Ecto neural progenitor cell (in vitro differentiated cells): ENCODE measurements at places on chromosomes 13 and 19.

DNA sequence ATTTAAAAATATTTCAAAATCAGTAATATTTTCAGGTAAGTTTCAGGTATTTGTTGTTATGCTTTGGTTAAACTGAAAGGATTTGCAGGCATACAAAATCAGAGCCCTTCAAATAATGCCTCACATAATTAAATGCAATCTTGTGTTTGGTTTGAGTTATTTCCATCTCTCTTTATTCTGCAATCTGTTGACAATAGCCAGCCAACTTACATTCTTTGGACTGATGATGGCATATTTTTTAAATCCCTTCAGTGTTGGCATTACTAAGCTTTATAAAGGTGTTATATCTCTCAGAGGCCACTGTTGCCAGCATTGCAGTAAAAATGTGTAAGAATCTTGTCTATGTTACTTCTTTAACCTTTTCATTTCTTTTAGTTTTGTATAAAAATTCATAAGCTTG is 257.2 kb upstream of the RFC3 start:
- DNase-seq: no peak

- DNase-seq: no peak
These were observed 35.8 kb upstream of the FLT1 start for GRCh38 chr13:28530729-28531076.

DNA sequence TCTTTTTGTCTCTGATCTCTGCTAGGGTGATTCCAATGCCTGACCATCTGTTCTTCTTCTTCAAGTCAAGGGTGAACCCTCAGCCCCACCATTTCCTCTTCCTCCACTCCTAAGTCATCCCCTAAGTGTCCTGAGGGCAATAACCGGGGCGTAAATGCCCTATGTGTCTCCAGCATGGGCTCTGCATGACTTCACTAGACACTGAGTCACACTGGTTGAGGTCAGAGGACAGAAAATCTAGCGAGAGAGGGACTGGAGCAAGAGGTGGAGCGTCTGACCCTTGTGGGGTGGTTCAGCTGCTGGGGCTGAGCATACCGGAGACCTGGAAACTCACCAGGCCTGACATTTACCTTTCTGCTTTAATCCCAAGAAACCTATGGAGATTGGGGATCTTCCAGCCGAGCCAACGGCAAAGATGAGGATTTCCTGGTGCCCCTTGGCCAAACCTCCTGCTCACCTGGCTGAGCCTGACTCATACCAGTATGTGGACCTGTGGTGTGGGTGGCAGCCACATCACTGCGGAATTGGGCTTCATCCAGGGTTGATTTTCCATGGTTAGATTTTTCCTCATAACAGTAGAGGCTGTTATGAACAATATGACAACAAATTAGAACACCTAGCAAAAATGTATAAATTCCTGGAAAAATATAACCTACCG is 26.9 kb downstream of the SCGB2B2 start:
- DNase-seq: no peak

DNA sequence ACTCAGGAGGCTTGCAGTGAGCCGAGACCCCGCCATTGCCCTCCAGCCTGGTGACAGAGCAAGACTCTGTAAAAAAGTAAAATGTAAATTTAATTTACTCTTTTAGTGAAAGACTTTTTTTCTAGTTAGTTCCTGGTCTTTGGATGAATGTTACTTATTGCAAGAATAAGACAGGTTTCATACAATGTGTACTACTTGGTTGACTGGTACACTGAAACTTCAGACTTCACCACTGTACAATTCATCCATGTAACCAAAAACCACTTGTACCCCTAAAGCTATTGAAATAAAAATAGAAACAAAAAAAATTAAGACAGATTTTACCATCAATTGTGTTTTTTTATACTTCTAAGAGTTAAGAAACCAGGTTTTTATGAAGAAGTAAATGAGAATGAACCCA is 35.5 kb downstream of the GPALPP1 start:
- DNase-seq: no peak

GRCh38 chr13:41053384-41053826 is 7.9 kb upstream of the WBP4 start:
- DNase-seq: no peak

DNA sequence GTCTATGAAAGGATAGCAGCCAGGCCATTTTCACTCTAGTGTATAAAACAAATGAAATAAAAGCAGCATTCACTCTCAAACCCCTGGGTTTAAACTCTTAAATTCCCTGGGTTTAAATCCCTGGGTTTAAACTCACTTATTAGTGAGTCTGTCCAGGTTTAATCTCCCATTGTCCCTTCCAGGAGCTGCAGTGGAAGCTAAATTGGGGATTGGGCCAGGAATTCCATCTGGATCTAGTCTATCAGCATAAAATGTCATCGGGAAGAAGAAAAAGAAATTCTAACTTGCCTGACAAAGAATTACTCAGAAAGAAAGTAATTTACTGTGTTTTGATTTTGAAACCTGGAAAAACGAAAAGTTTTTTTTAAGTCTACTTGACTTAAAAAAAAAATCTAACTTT is 54.8 kb downstream of the FRY start:
- no peak for DNase-seq

DNA sequence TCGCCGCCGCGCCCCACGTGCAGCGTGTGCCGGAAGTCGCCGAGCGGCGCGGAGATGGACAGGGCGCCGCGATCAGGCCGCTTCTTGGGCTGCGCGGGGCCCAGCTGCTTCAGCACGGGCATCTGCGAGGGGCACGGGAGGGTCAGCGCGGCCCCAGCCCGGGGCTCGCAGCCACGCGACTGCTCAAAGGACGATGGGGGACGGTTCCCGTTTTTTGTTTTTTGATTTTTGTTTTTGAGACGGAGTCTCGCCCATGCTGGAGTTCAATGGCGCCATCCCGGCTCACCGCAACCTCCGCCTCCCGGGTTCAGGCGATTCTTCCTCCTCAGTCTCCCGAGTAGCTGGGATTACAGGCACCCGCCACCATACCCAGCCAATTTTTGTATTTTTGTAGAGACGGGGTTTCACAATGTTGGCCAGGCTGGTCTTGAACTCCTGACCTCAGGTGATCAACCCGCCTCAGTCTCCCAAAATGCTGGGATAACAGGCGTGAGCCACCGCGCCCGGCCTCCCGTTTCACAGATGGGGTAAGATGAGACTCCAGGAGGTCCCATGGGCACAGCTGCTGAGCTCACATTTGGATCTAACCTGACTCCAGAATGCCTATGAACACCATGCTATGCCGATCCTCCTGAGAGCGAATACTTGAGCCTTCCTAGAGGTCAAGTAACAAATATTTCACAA is 2.0 kb upstream of the LENG9 start:
- no peak for DNase-seq

GRCh38 chr13:99986741-99987140 is 5.2 kb downstream of the ZIC2 start:
- peak; percentile 48 for DNase-seq

GRCh38 chr13:28753208-28753892 is 34.6 kb upstream of the SLC46A3 start:
- no peak for DNase-seq

DNA sequence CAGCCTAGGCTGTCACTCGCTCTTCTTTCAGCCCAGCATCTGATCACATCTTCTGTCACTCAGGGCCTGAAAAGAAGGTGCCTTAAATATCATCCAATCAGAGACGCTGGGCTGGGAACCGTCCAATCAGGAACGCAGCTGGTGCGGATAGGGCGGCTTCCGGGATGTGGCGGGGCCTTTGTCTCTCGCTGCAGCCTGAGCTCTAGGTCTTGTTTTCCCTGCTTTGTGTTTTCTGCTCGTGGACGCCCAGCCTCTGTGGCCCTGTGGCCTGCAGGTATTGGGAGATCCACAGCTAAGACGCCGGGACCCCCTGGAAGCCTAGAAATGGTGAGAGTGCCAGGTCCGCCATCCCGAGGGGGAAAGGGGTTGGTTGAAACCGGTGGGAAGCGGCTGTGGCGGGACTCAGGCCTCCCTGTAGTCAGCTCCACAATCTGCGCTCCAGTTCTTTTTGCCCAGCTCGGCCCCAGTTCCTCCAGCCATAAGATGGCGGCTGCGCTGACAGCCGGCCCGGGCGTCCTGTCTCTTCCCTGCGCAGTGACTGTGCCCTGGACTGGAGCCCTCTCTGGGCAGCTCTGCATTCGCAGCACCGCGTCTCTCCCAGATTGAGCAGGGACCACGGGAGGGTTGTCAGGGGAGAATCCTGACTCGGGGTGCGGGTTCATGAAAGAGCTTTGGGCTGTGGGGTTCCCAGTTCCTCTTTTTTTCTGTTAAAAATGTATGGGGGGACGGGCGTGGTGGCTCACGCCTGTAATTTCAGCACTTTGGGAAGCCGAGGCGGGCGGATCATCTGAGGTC is at the start of gene ZNF85:
Gene ZNF85 (plus strand): TSS at position 175 of the 795 bp plus-strand sequence. CDS start 150 bp downstream, at position 325.
- peak; percentile 96 for DNase-seq

- no peak for DNase-seq
These were observed 78.8 kb upstream of the TDRD3 start for GRCh38 chr13:60318186-60318585.

GRCh38 chr19:21221693-21222092 is 79.9 kb downstream of the ZNF431 start:
- DNase-seq: no peak

GRCh38 chr19:13644645-13645044 is 119.7 kb upstream of the MRI1 start:
- DNase-seq: no peak

DNA sequence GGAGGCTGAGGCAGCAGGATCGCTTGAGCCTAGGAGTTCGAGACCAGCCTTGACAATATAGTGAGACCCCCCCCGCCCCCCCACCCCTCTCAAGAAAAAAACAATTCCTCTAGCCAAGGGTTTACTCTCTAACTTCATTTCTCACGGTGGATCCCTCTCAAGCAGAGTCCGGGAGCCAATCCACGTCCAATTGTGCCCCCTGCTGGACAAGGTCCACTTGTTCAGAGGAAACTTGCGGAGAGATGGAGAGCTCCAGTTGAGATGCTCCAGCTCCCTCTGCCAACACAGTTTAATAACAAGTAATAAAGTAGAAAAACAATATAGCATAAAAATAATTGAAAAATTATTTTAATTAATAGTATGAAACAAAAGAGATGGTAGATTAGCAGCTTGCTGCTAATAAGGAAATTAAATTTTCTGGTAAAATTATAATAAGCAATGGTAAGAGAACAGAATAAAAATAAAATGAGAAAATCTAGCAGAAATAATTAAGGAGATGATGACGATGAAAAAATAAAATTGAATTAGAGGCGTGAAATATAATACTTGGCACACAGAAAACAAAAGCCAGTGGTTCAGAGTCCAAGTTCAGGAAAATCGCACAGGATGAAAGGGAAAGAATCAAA is 14.5 kb upstream of the SIGLEC14 start:
- peak; percentile 84 for DNase-seq

- DNase-seq: no peak
These were observed 38.9 kb downstream of the TMED1 start for GRCh38 chr19:10797078-10797477.

DNA sequence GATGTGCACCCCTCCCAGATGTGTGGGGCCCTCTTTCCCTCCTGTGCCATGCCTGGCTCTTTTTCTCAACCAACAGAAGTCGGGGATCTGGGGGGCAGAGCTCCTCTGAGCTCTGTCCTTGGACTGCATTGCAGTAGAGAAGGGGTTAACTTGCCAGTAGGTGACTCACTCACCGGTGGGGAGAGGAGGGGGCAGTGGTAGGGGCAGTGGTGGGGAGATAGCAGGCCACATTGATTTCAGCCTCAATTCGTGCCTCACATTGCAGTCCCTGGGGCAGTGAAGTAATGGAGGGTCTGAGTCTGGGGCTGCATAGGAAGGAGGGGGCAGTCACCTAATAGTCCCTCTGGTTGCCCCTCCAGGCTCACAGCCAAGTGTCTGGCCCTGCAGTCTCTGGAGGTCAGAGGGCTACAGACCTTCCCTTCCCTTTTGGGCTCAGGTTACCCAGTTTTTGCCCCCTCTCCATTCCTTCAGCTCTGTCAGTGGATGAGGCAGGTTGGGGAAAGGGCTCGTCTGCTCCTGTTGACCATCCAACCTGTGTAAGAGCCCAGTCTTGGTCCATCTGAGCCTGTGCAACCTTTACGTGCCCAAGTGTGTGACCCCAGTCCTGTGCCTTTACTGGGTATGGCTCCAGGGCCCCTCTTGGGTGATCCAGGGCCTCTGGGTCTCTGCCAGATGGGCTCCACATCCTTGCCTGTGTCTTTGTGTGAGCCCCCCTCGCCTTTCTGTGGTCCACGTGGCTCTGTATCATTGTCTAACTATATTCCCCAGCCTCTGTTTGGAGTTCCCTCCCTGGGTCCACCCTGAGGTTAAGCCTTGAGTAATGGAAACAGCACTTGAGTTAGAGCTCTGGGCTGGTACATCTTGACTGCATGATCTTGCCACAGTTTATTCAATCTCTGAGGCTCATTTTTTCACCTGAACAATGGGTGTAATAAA is 13.0 kb downstream of the CIC start:
- DNase-seq: peak; percentile 56
